ENCODE measurements at places on chromosomes 7 and 10.

GRCh38 chr7:33129806-33130153 lies 416 bp downstream of the BBS9 start:
- no peak for DNase-seq

GRCh38 chr10:34494012-34494411 lies 321.1 kb downstream of the PARD3 start:
- DNase-seq, result no peak

GRCh38 chr10:58152673-58153263 lies 114.9 kb downstream of the IPMK start:
- DNase-seq, result peak; percentile 31

GRCh38 chr10:72709041-72709440 lies 17.1 kb downstream of the MCU start:
- no peak for DNase-seq

- DNase-seq, result no peak
These were observed 214.2 kb downstream of the ZNF248 start for GRCh38 chr10:37643187-37643586.

DNA sequence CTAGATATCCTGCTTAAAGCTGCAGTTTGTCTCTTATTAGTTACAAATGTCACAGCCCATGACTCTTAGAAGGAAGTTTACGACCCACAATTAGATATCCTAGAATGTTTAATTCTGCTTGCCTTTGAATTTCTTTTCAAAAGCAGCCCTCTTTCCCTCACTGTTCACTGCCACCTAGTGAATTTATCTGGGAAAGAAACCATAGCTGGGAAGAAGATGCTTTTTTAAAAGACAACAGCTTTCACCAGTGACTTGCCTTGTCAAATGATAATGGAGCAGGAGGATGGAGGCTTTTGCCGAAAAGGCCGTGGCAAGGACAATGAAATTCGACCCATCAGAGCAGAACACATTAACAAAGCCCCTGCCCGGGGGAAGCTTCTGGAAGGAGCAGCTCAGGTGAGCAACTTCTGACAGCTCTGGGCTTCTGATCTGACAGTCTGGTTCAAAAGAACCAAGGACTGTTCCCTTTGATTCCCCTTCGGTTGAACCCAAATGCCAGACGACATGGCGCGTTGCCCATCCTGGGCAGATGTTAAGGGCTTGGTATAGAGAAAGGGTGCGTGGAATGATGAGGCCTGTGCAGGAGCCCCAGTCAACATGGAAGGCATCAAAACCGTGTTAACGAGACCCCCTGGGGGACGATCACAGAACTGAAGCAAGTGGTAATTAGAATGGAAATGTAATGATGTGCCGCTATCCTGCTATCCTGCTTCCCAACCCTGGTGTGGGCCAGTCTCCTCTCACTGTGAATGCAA lies 236.8 kb downstream of the FRMD4A start:
- no peak for DNase-seq

DNA sequence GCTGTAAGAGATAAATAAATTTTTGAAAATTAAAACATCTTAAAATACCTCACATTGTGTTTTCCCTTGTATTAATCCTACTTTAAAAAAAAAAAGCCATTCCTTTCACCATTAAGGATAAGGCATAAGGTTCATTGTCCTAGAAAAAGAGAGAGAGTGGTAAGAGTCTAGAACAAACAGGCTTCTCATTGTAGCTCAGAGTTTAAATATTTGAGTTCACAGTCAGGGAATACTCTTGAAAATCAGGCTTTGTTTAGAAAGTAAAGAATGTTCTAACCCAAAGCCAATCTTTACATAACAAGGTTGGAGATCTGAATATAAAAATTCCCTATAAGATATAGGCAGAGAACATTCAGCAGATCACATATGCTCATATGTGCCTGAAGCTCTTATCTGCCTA lies 40.2 kb upstream of the TES start:
- no peak for DNase-seq

DNA sequence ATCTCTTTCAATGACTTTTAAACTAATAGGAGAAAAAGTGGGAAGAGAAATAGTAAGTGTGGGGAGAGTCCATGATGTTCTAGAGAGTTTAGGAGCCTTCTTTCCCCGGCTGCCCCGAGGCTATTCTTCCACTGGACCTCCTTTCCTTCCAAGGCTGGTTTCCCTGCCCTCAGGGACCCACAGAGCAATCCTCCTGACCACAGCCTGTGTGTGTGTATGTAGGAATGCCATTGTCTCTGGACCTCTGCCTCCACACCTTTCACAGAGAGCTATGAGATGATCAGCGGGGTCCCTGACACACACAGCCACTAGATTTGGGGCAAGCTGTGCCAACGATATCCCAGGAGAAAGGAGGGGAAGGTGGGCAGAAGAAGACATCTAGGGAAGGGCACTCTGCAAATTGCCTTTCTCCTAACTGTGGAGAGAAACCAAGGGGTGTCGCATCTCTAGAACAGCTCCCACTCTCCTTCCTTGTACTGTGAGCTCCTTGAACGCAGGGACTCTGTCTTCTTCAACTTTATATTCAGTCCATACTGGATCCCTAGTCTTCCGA lies 13.3 kb upstream of the CHCHD3 start:
- DNase-seq, result no peak

- no peak for DNase-seq
These were observed 34.9 kb downstream of the ZCCHC24 start for GRCh38 chr10:79410315-79411094.

GRCh38 chr10:63431962-63432797 lies 33.6 kb downstream of the JMJD1C start:
- DNase-seq, result peak; percentile 6

DNA sequence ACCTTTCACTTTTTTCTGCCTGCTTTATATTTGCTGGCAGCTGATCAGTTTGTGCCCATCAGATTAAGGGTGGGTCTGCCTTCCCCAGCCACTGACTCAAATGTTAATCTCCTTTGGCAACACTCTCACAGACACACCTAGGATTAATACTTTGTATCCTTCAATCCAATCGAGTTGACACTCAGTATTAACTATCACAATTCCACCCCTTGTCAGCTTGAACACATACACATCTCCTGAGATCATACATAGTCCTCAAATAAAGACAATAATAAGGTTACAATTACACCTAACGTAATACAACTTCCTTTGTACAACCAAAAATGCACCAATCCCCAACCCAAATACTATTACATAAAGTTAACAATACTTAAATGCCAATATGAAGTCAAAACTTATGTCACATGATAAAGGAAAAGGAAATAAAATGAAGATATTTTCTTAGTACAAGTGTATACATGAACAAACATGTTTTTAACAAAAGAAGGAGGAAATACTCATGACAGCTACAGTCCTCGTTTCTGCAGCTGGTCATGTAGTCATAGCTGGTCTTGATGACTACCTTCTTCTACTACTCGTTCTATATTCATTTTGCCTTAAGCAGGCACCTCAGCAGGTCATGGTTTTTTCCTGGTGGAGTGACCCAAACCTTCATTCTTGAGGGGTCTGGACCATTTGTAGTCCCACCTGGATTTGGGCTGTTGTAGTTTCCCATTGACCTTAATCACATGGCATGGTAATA lies 96.7 kb upstream of the CABCOCO1 start:
- no peak for DNase-seq

GRCh38 chr7:20514364-20514763 lies 101.1 kb upstream of the ABCB5 start:
- DNase-seq, result no peak

GRCh38 chr7:156602283-156602682 lies 38.3 kb upstream of the RNF32 start:
- no peak for DNase-seq

DNA sequence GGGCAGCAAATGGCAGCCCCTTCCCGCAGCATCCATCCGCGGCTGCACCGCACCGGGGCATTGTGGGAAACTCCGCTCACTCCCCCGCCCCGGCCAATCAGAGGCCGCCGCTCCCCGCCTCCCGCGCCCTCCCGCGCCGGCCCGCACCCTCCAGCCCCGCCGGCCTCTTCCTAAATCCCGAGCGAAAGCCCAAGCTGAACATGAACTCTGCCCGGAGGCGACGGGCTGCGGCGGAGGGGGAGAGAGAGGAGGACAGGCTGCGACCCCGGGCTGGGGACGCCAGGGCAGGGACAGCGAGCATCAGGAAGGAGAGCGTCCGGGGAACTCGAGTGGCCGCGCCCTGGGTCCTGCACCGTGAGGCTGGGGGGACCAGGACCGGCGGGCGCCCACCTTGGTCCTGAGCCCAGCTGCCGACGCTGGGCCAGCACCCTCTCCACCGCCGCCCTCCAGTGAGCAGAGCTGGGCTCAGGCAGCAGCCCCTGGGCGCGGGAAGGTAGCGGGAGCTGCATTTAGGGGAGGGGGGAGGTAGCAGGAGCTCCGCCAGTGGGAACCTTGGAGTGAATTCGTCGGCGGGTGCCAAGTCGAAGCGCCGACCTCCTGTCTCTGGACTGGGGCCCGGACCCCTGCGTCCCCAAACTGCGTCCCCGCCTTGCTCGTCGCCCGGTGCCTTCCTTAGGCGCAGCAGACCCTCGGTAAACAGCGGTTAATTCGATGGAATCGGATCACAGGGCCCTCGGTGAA lies at the start of gene DGKI:
Gene DGKI, minus strand, starts transcription at position 148 of the 741 bp plus-strand sequence.
- no peak for DNase-seq

DNA sequence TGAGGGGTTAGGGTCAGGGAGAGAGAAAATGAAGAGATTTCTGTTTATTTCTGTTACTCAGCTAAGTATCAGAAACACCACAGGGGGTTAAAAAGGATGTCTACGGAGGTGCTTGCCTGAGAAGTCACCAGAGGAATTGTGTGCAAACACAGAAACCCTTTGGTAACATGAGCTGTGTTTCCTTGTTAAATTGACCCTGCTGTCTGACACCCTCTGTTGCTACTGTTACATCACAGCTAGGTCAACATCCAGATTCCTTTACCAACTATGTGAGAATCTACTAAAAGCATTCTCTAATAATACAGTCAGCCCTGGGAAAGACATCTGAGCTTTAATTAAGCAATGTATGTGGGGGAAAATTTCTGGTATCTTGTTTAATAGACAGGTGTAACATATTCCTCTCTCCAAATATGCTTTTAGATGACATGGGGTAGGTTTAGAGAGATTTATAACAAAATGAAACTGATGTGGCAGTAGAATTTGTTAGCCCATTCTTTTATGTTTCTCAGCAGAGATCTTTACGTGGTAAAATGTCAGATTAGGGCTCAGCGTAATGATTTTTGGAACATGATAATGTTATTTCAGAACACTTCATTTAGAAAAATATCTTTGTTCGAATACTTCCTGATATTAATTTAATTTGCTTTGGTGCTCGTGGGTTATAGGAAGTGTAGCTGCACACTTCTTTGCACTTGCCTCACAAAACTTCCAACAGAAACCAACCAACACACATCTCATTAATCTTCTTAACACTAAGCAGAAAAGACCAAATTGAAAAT lies 168.0 kb upstream of the AHR start:
- no peak for DNase-seq

GRCh38 chr10:18539335-18539734 lies 112.1 kb downstream of the NSUN6 start:
- DNase-seq, result no peak

GRCh38 chr7:97751566-97751965 lies 19.7 kb downstream of the TAC1 start:
- no peak for DNase-seq

DNA sequence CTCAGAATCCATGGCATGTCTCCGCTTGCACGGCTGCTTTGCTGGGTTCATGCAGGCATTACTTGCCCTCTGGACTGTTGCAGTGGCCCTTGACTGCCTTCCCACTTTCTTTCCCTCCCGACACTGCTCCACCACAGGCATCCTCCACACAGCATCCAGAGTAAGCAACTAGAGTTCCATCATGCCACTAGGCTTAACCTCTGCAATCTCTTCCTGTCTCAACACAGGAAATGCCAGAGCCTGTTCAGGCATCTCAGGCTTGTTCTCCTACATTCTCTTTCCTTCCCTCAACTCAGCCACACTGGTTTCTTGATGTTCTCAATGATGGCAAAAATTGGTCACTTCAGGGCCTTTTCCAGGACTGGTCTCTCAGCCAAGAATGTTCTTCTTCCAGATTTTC lies 284.5 kb upstream of the KLF6 start:
- DNase-seq, result no peak

DNA sequence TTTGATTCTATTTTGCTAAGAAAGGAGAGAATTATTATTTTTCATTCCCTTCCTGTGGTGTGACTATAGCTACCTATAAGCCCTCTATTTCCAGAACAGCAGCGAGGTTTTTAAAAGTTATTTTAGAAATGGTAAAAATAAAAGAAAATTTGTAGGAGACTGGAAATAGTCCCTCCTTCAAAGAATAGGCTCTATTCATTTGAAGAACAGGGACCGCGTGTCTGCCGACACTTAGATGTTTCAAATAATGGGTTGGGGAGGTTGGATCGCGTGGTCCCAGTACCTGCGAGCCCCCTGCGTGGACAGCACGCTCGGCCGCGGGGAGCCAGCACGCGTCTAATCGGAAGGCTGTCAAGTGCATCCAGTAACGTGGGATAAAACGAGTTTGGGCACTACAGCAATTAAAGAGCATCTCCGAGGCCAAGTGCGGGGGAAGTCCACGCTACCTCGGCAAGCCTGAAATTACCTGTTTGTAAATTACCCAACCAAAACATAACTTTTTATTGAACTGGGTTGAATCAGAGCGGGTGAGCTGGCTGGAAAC lies 1.0 kb downstream of the CACNA2D1 start:
- no peak for DNase-seq

- DNase-seq, result no peak
These were observed 79.9 kb downstream of the ZMIZ1 start for GRCh38 chr10:79148452-79149344.

GRCh38 chr7:5510426-5511045 lies 86.9 kb upstream of the TNRC18 start:
- no peak for DNase-seq

DNA sequence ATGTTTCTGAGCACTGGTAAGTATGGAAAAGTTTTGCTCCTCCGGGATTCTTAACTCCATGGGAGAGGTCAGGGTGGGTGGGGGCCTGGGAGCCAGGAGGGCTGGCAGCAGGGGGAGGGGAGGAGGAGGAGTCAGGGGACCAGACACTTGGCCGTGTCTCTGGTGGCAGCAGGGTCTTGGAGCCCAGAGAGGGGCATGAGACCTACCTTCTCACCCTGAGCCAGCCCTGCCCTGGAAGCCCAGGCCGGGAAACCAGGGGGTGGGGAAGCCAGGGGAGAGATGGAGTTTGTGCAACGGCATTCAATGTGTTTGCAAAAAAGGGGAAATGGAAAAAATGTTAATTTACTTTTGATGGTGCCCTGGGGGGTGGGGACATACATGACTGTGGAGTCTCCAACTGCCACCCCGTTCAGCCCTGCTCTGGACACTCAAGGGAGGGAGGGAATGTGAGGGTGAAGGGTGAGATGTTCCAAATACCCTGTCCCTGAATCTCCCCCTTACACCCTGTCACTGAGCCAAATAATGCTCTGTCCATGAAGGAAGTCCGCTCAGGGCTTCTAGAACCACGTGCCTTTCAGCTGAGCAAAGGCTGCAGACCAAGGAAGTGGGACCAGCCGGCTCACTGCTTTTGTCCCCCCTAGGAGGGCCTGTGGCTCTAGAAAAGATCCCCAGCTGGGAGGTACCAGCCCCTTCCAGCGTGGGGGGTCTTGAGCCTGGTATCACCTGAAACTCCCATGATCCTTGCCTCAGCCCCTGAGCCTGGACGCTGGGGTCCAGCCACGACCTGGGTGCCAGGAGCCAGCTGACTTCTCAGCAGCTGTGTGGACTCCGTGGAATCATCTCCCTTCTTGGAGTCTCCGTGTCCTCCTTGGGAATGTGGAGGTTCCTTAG lies 48.3 kb downstream of the TMEM270 start:
- DNase-seq, result no peak

- DNase-seq, result peak; percentile 64
These were observed 4.4 kb downstream of the SPOCK2 start for GRCh38 chr10:72083790-72084459.

GRCh38 chr7:16603633-16604032 lies 41.9 kb downstream of the ANKMY2 start:
- no peak for DNase-seq
